Esophagus muscularis mucosa (tissue), 4 donors: ENCODE measurements at places on chromosomes 7 and 10. TPM values are rescaled to one million over a fixed set of nuclear protein-coding genes. Genes with fewer than 3 reads are reported as not detected.

- H3K27ac ChIP-seq, result peak overlapping the region; percentile 36
- H3K4me1 ChIP-seq, result peaks cover 16% of the 10 kb centered on the region
- peaks cover 42% of the 10 kb centered on the region for H3K36me3 ChIP-seq
- H3K4me3 ChIP-seq, result no peak overlapping the region
- no peaks in the 10 kb centered on the region for H3K27me3 ChIP-seq
These were observed 238.2 kb downstream of the CELF2 start for GRCh38 chr10:11255796-11256444.

DNA sequence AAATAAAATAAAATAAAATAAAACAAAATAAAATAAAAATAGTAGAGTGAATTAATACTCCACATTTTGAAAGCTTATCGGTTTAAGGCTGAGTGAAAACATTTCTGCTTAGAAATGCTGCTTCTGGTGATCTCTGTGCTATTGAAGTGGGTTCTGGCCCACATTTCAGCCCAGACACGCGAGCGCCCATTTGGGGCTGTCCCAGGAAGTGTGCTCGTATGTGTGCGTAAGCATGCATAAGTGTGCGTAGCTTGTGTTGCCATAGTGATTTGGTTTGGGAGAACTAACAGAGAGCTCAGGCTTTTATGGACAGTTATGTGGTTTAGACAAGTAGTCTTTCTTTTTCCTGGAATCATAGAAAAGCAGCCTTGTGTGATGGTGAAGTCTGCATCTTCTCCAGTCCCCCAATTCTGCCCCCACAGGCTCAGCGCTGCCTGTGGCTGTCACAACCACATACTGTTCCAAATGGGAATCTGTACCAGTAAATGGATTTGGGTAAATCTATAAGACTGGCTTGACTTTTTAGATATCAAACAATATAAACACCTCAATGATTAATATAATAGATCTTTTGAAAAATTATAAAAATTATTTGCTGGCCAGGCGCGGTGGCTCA, 29.8 kb upstream of the PURB start:
- no peaks in the 10 kb centered on the region for H3K27me3 ChIP-seq
- DNase-seq, result no peak
- H3K27ac ChIP-seq, result no peak overlapping the region
- peaks cover 4% of the 10 kb centered on the region for H3K4me1 ChIP-seq
- no peak overlapping the region for H3K4me3 ChIP-seq

GRCh38 chr10:132571650-132572544, 34.3 kb downstream of the INPP5A start:
- peak overlapping the region; percentile 79 for H3K27ac ChIP-seq
- no peaks in the 10 kb centered on the region for H3K27me3 ChIP-seq
- no peak for DNase-seq
- H3K4me1 ChIP-seq, result peaks cover 60% of the 10 kb centered on the region

Gene GLI3
- total RNA-seq, result 12.1 TPM

- H3K4me3 ChIP-seq, result no peak overlapping the region
- no peak overlapping the region for H3K27ac ChIP-seq
- H3K27me3 ChIP-seq, result no peaks in the 10 kb centered on the region
- H3K36me3 ChIP-seq, result no peaks in the 10 kb centered on the region
These were observed 179.6 kb downstream of the SND1 start for GRCh38 chr7:127831318-127832219.

Gene LBX1
- total RNA-seq, result not detected

GRCh38 chr10:128950159-128950915, 516.7 kb upstream of the MGMT start:
- H3K4me1 ChIP-seq, result no peaks in the 10 kb centered on the region
- H3K36me3 ChIP-seq, result no peaks in the 10 kb centered on the region
- no peak overlapping the region for H3K4me3 ChIP-seq
- no peak for DNase-seq
- no peak overlapping the region for H3K27ac ChIP-seq

DNA sequence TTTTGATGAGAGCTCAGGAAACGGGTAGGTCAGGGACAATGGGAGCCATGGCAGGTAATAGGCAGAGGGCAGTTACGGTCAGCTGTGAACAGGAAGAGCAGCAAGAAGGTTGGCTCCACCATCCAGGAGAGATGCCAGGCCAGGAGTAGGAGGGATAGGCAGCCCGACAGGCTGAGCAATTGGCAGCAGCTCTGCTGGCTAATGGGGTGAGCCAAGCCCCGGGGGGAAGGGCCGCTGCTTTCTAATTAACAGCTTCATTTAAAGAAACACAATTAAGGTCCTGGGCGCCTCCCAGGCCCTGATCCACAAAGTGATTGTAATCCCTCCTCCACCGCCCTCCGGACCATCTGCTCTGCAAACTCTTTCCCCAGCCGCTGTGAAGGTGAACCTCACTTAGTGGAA, 23.7 kb downstream of the SH2B2 start:
- H3K4me3 ChIP-seq, result no peak overlapping the region
- H3K36me3 ChIP-seq, result peaks cover 29% of the 10 kb centered on the region
- no peak for DNase-seq
- H3K4me1 ChIP-seq, result peaks cover 6% of the 10 kb centered on the region

DNA sequence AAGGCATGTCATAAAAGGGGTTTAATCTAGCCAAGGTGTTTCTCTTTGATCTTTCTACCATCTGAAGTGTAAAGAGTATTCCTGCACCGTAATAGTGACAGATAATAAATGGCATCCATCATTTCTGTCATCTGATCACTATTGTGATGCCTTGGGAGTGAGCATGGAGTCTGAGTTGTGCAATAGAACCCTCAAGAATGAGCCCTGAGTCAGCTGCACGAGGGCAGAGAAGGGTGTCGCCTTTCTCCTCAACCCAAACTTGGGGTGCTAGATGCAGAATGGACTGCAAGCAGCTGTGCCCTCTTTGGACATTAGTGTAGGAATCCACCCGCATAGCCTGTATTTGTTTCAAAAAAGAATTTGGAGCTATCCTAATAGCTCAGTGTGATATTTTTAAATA, 115.2 kb downstream of the ZNF37A start:
- no peaks in the 10 kb centered on the region for H3K4me1 ChIP-seq
- DNase-seq, result no peak
- H3K4me3 ChIP-seq, result no peak overlapping the region
- H3K27ac ChIP-seq, result no peak overlapping the region
- H3K36me3 ChIP-seq, result no peaks in the 10 kb centered on the region
- H3K27me3 ChIP-seq, result no peaks in the 10 kb centered on the region

DNA sequence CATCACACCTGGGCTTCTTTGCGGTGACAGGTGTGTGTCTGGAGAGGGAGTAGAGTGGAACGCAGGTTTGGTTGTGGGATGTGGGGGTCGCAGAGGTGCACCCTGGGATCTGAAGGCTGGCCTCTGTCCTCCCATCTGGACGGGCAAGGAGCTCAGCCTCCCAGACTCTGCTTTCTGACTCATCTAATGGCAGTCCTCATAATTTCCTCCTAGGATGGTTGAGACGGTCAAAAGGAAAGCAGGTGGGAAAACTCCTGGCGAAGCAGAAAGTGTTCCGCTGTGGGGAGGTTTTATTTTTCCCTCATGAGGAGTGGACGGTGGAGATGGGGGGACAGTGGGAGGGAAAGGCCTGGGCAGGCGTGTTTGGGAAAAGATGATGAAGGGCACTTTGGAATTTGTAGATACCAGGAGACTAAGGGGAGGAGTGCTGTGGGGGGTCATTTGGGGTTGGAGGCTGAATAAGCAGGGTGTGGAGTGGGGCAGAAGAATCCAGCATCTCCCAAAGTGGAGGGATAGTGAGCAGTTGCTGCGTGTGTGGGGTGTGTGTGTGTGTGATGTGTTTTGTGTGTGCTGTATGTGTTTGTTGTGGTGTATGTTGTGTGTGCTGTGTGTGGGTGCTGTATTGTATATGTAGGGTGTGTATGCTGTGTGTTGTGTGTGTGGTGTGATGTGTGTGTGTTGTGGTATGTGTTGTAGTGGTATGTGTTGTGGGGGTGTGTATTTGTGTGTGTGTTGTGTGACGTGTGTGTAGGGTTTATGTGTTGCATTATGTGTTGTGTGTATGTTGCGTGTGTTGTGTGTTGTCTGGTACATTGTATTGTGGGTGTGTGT, 97.2 kb upstream of the PODXL start:
- H3K36me3 ChIP-seq, result no peaks in the 10 kb centered on the region
- H3K4me3 ChIP-seq, result no peak overlapping the region
- no peak for DNase-seq
- H3K27ac ChIP-seq, result no peak overlapping the region
- H3K4me1 ChIP-seq, result peaks cover 15% of the 10 kb centered on the region
- H3K27me3 ChIP-seq, result peaks cover 3% of the 10 kb centered on the region

DNA sequence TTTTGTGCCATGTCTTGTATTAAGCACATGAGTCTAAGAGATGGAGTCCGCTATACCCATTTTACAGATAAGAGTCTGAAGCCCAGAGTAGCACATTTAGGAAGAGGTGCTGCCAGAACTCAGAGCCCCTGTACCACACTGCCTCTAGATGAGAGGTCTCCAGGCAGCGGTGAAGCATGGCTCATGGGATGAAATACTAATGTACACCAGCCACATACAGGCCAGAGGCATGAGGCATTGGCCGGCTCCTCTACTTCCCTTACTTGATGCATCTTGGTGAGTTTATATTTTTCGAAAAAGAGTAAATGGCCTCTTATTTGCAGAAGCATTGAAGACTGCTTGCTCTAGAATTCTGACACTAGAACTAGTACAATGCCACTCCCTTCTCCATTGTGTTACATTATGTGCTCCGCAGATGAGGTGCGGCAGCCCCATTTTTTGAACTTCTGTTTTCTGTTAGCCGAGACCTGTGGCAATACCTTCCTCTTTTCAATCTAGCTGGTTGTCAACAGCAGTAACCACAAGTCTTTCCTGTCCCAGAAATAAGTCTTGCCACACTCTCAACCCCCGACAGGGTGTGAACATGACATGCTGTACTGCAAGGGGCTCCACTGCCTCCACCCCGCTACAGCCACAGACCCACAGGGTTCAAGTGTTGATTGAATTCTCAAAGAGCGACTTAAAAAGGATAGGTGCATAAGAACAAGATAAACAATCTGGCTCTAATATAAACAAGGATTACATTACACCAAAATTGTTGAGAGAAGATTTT, 145.3 kb downstream of the CELF2 start:
- peak overlapping the region; percentile 88 for H3K27ac ChIP-seq
- H3K36me3 ChIP-seq, result no peaks in the 10 kb centered on the region
- DNase-seq, result no peak
- H3K4me3 ChIP-seq, result peak overlapping the region; percentile 71
- H3K27me3 ChIP-seq, result no peaks in the 10 kb centered on the region

GRCh38 chr10:15606377-15606776, 113.3 kb downstream of the ITGA8 start:
- no peak for DNase-seq
- H3K36me3 ChIP-seq, result no peaks in the 10 kb centered on the region
- H3K4me3 ChIP-seq, result no peak overlapping the region
- H3K4me1 ChIP-seq, result no peaks in the 10 kb centered on the region
- H3K27me3 ChIP-seq, result no peaks in the 10 kb centered on the region

GRCh38 chr7:157250605-157251228, 86.1 kb upstream of the DNAJB6 start:
- no peak for DNase-seq
- no peaks in the 10 kb centered on the region for H3K4me1 ChIP-seq
- H3K27me3 ChIP-seq, result no peaks in the 10 kb centered on the region
- H3K36me3 ChIP-seq, result peaks cover 27% of the 10 kb centered on the region
- no peak overlapping the region for H3K4me3 ChIP-seq
- H3K27ac ChIP-seq, result no peak overlapping the region

DNA sequence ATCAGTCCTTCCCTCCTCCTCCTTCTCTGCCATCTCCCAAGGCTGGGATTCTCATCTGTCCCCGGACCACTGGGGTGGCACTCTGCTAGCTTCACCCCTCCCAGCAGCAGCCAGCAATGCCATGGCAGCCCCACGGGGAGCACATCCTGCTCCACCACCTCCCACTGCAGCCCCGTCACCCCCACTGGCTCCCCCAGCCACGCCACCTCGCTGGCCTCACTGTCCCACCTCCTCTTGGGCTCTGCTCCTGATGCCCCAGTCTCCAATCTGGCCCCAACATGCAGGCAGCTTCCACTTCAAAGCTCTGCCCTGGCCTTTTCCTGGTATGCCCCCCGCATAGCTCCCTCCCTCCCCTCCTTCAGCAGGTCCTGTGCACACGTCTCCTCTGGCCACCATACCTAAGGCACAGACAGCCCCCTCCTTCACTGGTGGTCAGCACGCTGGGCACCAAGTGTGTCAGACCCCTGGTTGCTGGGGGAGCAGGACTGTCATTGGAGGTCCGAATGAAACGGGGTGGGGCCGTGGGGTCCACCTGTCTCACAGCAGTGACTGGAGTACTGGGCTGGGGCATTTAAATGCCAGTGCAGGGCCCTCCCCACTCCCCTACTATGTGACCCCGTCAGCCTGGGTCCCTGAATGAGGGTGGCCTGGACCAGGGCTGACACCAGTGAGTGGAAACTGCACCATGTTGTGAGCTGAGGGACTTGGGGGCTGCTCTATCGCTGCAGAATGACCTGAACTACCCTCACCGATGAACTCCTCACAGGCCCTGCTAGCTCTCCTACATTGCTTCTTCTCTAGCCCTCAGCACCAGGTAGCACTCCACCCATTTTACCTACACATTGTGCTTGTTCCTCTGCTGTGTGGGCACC, 38.7 kb downstream of the RASGEF1A start:
- H3K4me1 ChIP-seq, result peaks cover 9% of the 10 kb centered on the region
- DNase-seq, result no peak
- H3K36me3 ChIP-seq, result no peaks in the 10 kb centered on the region
- H3K27ac ChIP-seq, result no peak overlapping the region
- H3K4me3 ChIP-seq, result peak overlapping the region; percentile 46

- no peaks in the 10 kb centered on the region for H3K27me3 ChIP-seq
- no peak overlapping the region for H3K27ac ChIP-seq
- no peaks in the 10 kb centered on the region for H3K4me1 ChIP-seq
- DNase-seq, result no peak
- H3K4me3 ChIP-seq, result no peak overlapping the region
These were observed 346.5 kb upstream of the CACNA2D1 start for GRCh38 chr7:82789883-82790609.

DNA sequence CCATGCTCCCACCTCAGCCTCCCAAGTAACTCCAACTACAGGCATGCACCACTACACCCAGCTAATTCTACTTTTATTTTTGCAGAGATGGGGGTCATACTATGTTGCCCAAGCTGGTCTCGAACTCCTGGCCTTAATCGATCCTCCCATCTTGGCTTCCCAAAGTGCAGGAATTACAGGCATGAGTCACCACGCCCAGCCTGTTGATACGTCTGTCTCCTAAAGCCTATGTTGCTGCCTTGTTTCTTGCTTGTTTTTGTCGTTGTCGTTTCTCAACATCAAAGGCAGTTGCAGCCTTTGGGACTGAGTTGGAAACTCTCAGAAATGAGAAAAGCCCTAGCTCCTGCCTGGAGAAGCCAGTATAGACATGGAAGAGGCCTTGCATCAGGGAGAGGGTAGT, 49.9 kb downstream of the SORBS1 start:
- H3K36me3 ChIP-seq, result no peaks in the 10 kb centered on the region
- DNase-seq, result no peak
- H3K4me3 ChIP-seq, result no peak overlapping the region
- no peaks in the 10 kb centered on the region for H3K27me3 ChIP-seq
- H3K27ac ChIP-seq, result peak overlapping the region; percentile 91

- H3K4me1 ChIP-seq, result no peaks in the 10 kb centered on the region
- no peaks in the 10 kb centered on the region for H3K36me3 ChIP-seq
- DNase-seq, result no peak
- H3K27ac ChIP-seq, result no peak overlapping the region
These were observed 131.9 kb downstream of the SDK1 start for GRCh38 chr7:3432911-3433310.

Gene SLC26A3
- total RNA-seq, result 13.1 TPM

Gene ITPRIP
- 39.8 TPM for total RNA-seq

Gene ARMC3
- not detected for total RNA-seq

Gene CTAGE8
- total RNA-seq, result 1.5 TPM
